Tibial nerve (tissue), 4 donors: ENCODE measurements at places on chromosomes 5 and 9.

DNA sequence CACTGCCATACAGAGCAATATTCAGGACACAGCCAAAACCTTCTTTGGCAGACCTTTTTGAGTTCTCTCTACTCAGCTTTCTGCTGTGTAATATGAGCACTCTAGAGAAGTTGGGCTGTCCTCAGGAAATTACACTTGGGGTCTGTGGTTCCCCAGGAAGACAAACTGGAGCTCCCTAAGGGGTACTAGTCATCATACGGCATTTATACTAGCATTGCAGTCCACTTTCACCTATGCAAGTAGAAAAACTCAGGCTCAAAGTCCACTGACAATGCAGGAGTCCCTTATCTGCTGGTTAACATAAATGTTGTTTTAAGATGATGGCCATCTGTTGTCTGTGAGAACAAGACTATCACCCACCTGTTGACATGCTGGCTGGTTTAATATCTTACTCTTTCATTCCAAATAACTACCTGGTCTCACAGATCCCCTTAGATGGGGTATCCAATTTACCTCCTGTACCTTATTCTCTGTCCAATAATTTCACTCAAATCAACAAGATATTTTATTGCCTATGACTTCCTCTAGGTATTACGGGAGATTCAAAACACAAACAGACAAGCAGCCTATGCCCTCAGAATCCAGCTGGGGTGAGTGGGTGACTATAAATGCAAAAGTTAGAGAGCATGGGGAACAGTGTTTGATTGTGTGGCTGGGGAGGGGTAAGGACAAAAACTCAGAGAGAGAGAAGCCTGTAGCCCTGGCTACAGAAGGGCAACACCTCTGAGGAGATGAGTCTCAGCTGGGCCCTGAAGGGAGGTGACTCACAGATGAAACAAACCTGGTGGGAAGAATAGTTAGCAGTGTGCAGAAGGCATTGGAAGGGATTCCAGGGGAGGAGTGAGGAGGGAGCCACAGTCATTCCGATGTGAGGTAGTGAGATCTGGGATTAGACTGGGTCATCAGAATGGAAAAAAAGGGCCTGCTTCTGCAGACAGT is 10.2 kb downstream of the DOCK8 start:
- no peaks in the 10 kb centered on the region for H3K36me3 ChIP-seq

- H3K27me3 ChIP-seq: no peaks in the 10 kb centered on the region
- no peaks in the 10 kb centered on the region for H3K4me1 ChIP-seq
- no peak for DNase-seq
- peaks cover 72% of the 10 kb centered on the region for H3K36me3 ChIP-seq
- H3K4me3 ChIP-seq: no peak overlapping the region
Measured at GRCh38 chr9:34106110-34106509, 20.4 kb downstream of the DCAF12 start.

DNA sequence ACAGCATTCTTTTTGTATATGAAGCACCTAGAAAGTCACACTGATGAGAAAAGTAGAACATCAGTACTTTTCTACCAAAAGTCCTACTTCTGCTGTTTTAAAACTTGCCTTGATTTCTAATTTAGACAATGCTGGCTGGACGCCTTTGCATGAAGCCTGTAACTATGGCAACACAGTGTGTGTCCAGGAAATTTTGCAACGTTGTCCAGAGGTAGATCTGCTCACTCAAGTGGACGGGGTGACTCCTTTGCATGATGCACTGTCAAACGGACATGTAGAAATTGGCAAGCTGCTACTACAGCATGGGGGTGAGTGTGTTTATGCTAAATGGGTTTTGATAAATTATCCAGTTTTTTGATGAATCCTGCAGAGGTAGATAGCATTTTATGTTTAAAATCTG is 73.5 kb downstream of the SLF1 start:
- no peak overlapping the region for H3K27ac ChIP-seq
- no peaks in the 10 kb centered on the region for H3K4me1 ChIP-seq
- H3K27me3 ChIP-seq: no peaks in the 10 kb centered on the region
- H3K36me3 ChIP-seq: no peaks in the 10 kb centered on the region
- no peak overlapping the region for H3K4me3 ChIP-seq
- no peak for DNase-seq

DNA sequence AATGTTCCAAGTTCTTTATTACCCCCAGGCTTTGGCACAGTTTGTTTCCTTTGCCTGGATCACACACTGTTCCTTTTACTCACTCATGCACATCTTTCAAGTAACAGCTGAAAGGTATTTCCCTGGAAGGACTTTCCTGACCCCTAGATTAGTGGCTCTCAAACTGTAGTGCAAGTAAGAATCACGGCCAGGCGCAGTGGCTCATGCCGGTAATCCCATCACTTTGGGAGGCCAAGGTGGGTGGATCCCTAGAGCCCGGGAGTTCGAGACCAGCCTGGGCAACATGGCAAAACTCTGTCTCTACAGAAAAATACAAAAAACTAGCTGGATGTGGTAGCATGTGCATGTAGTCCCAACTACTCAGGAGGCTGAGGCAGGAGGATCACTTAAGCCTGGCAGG is 19.1 kb upstream of the DELE1 start:
- no peak overlapping the region for H3K4me3 ChIP-seq
- no peaks in the 10 kb centered on the region for H3K36me3 ChIP-seq
- no peak overlapping the region for H3K27ac ChIP-seq

GRCh38 chr5:161094411-161094810 is 242.4 kb upstream of the ATP10B start:
- H3K36me3 ChIP-seq: no peaks in the 10 kb centered on the region
- no peaks in the 10 kb centered on the region for H3K27me3 ChIP-seq
- no peak overlapping the region for H3K27ac ChIP-seq
- no peak overlapping the region for H3K4me3 ChIP-seq
- H3K4me1 ChIP-seq: no peaks in the 10 kb centered on the region
- DNase-seq: no peak

- no peaks in the 10 kb centered on the region for H3K36me3 ChIP-seq
- H3K27me3 ChIP-seq: no peaks in the 10 kb centered on the region
- H3K4me3 ChIP-seq: no peak overlapping the region
Measured at GRCh38 chr9:28155067-28155466, 581.8 kb upstream of the C9orf72 start.
